Cardiac fibroblast (primary cell): ENCODE measurements at places on chromosomes 7 and 10.

DNA sequence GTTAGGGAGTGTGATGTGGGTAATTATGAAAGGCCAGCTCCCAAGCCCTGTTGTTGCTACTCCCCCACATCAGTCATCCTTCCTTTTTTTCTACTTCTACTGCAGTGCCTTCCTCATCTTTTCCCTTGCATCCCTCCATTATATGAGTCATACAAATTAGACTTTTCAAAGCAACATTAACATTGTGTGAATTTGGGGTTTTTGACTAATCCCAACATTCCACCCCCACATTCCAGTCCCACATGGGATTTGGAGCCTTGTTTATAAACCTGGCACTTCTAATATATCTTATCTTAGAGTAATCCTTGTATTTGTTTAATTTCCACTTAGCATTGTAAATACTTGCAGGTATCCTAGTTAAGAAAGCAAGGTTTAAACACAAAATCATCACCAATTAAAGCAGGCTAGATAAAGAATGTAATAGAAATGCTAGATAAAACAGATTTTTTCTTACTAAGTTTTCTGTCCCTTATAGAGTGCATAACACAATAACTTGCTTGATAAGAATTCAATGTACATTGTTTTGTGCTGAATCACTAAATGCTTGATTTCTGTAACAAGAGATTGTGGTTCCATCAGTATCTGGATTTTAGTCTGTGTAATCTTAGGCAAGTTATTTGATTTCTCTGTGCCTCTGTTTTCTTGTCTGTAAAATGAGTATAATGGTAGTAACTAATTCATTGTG lies 165.8 kb downstream of the CFTR start:
- DNase-seq, result peak; percentile 59

DNA sequence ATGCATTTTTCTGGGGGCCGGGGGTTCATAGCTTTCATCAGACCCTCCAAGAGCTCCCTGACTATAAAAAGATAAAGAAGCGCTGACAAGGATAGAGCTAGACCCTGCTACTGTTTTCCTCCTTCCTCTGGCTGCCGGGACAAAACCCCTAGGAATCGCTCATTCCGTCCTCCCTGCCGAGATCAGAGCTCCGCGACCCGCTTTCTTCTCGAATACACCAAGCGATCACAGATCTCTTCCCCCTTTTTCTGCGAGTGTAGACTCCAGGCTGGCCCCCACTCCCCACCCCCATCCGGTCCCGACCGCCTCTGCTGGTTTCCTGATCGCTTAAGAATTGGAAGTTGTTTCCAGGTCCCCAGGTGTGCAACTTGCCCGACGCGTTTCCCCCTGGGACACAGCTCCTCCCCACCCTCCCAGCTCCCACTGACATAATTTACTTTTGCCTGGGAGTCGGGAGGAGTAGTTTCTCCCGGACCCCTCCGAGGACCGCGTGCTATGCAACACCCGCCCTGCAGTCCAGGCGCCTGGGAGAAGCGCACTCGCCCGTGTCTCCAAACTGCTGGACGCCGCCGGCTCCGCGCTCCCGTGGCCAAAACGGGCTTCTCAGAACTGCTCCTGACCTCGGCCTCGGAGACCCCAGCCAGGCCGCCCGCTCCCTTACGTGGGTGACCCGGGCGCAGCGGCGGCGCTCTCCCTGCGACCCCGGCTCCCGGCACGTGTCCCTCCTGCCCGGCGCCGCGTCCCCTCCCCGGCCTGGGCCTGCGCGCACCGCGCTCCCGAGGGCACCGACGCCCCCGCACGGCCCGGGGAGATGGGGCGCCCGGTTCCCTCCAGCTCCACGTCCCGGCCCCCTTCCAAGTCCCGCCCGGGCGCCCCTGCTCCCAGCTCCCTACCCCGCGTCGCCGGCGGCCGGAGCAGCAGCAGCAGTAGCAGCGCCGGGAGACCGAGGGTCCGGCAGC lies 552 bp downstream of the IL15RA start:
- peak; percentile 59 for DNase-seq

GRCh38 chr10:69473304-69473990 lies 22.2 kb downstream of the TSPAN15 start:
- DNase-seq, result no peak

DNA sequence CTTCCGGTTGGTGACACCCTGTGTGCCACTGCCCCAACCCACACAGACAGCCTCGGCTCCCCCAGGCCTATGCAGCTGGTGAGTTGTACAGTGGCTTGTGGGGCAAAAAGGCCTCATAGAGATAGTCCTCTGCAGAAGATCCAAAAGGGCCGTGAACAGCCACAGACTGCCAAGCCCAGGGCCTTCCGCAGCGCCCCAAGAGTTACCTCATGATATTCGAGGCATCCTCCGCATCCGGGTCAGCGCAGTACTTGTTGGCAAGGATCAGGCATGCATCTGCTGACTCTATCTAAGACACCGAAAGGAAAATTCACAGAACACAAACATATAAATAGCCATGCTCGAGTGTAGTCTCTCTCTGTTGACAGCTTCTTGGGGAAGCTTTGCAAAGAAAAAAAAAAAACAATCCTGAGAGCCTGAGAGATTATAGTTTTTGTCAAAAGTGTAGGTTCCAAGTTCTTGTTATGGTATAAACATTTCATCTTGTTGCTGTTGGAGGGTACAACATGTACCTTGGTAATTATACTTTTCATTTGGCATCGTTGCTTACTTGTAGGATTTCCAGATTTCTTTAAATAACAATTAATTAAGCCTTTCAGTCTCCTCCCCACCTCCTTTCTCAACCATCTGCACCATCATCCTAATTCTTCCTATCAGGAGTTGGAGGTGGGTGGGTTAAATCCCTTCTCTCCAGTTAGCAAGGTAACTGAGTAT lies 553.0 kb downstream of the KCNMA1 start:
- DNase-seq, result peak; percentile 46

GRCh38 chr7:12957487-12957886 lies 270.1 kb downstream of the ARL4A start:
- DNase-seq, result no peak

DNA sequence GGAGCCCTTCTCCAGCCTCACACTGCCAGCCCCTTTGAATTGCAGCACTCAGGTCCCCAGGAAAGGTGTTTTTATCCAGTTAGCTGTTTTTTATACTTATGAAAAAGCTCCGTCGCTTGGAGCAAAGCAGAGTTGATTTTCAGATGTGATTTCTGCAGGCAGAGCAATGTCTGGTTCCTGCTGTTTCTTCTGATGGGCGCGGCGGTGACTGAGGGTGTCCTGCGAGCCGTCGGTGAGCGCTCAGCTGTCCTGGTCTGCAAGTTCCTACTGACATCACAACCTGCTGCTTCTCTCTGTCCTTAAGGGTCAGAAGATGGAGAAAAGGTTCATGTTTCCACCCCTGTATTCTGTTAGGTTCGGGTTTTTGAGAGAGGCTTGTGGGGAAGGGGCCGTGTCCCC lies 109.6 kb upstream of the FAM20C start:
- DNase-seq, result no peak

- peak; percentile 18 for DNase-seq
These were observed 100.4 kb upstream of the DNAJC1 start for GRCh38 chr10:22103701-22104470.

- no peak for DNase-seq
These were observed 671.0 kb upstream of the FZD8 start for GRCh38 chr10:36313142-36313541.

- peak; percentile 75 for DNase-seq
These were observed at the start of gene STX1A for GRCh38 chr7:73718905-73719805. Gene STX1A (minus strand): TSS chr7:73719669. CDS start chr7:73719631, 38 bp downstream.

DNA sequence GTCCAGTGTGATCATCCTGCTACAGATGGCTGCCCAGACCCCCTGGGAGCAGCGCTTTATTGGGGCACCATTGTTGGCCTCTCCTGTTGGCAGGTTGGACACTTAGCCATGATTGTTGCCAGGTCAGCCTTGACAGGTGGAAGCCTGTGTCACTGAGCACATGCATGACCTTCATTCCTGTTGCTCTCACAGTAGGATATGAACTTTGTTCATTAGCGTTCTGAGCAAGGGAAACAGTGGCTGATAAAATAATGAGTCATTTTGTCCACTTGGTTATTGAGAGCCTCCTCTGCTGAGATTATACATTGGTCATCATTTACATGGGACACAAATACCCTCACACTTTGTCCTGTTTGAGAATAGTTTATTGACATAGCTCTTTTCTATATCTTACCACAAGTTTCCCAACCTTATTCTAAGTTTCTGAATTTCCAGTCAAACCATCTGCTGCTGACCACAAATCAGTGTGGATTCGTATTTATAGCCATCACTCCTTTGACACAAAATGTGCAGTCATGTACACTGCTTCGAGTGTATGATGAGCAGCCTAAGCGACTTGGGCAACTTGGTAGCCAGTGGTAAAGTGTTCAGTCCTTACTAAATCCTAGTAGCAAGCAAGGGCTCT lies 102.6 kb downstream of the TPST1 start:
- DNase-seq, result peak; percentile 56

- no peak for DNase-seq
These were observed 123.9 kb upstream of the FRMD4A start for GRCh38 chr10:14454629-14455028.

GRCh38 chr10:73762915-73763314 lies 18.7 kb downstream of the SEC24C start:
- DNase-seq, result peak; percentile 53

DNA sequence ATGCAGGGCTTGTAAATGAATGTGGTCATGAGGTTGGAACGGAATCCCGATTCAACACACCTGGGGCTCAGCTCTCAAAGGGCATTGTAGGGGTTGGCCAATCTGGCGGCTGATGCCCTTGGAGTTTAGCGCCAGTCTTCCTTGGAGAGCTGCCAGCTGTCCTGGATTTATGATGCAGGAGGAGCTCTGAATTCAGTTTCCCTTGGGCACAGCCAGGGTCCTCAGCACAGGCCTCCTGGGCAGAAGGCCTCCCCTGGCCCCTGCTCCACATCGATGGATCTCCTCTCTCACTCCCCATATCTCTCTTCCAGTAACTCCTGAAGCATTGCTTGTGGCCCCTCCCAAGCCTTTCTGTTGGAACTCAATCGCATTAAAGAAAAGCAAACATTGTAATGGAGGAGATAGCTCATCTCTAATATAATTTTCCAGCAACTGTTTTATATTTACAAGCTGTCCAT lies 985 bp upstream of the CYTH3 start:
- no peak for DNase-seq

DNA sequence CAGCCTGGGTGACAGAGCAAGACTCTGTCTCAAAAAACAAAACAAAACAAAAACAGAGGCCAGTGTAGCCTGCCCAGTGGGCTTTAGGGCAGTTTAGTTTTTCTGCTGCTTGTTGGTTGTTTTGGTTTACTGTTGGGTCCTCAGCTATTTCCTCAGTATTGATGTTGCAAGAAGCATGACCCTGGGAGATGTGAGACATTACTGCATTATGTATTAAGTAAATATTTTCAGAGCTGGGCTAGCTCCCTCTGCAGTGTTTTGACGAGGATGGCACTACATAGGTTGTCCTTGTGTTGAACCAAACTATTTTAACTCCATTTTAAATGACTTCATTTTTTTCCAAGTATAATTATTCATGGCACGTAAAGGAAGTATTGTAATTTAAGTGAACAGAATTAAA lies 4.8 kb downstream of the AKAP9 start:
- peak; percentile 91 for DNase-seq

- peak; percentile 38 for DNase-seq
These were observed 55.5 kb upstream of the NCF1 start for GRCh38 chr7:74718336-74718735.

- no peak for DNase-seq
These were observed 82.2 kb downstream of the MRPL32 start for GRCh38 chr7:43014406-43014805.

GRCh38 chr10:79445977-79446757 lies 743 bp upstream of the ZCCHC24 start:
- DNase-seq, result peak; percentile 72

DNA sequence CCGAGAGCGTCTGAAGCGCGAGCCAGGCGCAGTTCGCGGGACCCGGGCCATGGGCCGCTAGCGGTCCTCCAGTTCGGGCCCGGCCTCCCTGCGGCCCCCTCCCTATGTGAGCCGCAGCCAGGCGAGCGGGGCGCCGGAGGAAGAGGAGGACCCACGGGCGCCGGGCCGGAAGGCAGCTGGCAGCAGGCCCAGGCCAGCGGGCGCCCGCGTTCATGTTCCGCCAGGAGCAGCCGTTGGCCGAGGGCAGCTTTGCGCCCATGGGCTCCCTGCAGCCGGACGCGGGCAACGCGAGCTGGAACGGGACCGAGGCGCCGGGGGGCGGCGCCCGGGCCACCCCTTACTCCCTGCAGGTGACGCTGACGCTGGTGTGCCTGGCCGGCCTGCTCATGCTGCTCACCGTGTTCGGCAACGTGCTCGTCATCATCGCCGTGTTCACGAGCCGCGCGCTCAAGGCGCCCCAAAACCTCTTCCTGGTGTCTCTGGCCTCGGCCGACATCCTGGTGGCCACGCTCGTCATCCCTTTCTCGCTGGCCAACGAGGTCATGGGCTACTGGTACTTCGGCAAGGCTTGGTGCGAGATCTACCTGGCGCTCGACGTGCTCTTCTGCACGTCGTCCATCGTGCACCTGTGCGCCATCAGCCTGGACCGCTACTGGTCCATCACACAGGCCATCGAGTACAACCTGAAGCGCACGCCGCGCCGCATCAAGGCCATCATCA lies 1.1 kb downstream of the ADRA2A start:
- peak; percentile 7 for DNase-seq

DNA sequence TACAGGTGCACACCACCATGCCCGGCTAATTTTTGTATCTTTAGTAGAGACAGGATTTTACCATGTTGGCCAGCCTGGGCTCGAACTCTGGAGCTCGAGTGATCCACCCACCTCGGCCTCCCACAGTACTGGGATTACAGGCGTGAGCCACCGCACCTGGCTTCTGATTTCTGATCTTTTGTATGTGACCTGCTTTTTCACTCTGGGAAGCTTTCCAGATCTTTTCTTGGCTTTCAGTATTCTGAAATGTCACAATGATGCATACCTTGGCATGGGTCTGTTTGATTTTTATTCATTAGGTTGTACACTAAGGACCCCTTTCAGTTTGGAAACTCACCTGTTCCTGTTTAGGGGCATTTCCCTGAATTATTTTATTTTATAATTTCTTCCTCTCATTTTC lies 41.6 kb downstream of the PROSER2 start:
- DNase-seq, result no peak

DNA sequence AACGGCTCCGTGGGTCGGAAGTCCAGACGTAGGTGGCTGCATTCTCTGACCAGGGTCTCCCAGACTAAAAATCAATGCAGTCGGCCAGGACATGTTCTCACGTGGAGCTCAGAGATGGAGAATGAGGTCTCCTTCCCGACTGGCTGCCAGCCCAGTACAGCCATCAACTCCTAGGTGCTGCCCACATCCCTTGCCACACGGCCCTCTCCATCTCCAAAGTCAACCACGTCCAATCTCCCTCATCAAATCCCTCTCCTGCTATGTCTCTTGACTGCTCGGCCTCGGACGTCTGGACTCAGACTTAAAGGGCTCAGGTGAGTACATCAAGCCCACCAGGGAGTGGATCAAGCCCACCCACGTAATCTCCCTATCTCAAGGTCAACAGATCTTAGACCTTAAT lies 6.9 kb downstream of the MAD1L1 start:
- DNase-seq, result no peak

GRCh38 chr7:143396182-143396581 lies 12.5 kb downstream of the EPHA1 start:
- no peak for DNase-seq

GRCh38 chr7:80088705-80089104 lies 45.9 kb upstream of the GNAI1 start:
- peak; percentile 38 for DNase-seq

- no peak for DNase-seq
These were observed 37.2 kb downstream of the CALML3 start for GRCh38 chr10:5561704-5562645.

- no peak for DNase-seq
These were observed 146.3 kb upstream of the NPS start for GRCh38 chr10:127402596-127403409.

GRCh38 chr10:37952043-37952755 lies 24.2 kb downstream of the ZNF25 start:
- DNase-seq, result no peak
